CD4-positive, alpha-beta memory T cell (primary cell): ENCODE measurements at places on chromosomes 5 and 9.

- DNase-seq: no peak
Observed at GRCh38 chr5:146059460-146060220, 45.7 kb downstream of the PLAC8L1 start.

DNA sequence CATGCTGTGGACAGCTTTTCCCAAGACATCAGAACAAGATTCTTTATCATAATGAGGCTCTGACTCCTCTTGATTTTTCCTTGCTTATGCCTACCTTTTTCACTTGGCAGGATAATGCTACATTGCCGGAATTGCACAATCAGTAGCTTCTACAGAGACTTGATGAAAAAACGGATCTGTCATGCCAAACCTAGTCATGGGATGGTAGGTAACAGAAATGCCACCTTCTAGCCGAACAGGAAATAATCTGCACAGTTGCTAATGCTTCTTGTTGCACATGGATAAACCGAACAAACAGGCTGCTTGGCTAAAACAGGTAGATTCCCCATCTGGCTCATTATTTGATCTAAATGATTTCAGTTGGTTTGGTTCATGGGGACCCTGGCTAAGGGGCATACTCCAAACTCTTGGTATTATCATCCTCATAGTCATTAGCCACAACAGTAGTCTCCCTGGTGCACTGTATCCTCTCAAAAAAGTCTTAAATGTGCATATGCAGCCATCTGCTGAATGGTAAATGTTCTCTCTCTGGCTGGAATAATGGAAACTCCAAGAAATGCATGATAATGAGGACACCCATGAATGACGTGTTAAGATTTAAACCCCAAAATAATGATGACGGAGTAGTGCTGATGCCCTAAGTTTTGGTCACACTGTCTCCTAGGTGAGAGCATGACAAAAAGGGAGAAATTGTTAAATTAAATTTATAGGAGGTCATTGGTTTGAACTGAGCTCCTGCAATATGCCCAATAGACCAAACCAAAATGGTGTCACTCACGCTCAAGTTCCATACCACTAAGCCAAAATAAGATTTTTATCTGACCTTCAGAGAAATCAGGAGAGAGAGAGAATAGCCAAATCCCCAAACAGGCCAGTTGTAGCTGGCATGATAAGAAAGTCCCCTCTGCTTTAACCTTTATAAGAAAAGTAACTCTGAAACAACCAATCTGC is 47.0 kb downstream of the RAPGEF1 start:
- no peak for DNase-seq

DNA sequence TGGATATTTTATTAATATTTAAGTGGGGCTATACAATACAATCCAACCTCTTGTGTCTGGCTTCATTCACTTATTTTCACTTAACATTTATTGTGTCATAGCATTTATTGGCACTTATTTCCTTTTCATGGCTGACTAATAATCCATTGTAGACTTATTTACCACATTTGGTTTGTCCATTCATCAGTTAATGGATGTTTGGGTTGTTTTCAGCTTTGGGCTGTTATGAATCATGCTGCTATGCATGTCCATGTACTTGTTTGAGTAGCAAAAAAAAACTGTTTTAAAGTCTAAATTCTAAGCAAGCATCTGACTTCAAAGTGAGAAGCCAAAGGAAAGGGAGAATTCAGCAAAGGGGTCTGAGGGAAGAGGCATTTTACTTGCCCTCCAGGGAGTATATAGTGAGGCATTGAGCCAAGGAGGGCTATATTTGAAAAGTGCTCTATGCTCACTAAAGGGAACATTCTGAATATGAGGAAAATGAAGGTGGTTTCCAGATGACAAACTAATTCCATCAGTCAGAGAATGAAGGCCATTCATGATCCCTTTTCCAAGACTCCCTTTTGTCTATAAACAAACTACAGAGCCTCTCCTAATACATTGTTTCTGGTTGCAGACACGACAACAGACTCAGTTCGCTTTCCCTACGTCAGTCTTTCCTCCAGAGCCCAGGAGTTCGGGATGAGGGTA is 532.8 kb upstream of the KLF4 start:
- no peak for DNase-seq

DNA sequence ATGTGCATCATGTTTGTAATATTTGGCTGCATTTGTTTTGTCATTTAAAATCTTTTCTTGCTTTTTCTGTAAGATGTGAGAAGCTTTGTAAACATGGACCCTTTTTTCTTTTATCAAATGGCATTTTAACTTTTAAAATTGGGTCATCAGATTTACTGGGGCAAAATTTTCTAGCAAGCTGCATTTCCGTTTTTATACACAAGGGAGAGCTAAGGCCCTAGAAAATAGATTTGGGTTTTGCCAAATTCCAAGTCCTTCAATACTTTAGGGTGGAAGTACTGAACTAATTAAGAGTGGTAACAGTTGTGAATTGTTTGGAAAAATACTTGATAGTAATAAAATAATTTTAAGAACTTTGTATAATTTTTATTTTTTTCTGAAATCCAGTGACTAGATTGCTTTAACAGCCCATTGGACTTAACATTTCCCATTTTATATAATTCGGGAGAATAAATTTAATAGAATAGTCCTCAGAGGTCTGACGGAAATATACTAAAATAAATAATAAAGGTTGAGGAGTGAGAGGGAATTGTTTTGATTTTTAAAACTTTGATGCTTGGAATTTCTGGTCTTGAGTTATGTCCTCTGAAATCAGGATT is 117.4 kb downstream of the SMARCA2 start:
- DNase-seq: peak; percentile 11

DNA sequence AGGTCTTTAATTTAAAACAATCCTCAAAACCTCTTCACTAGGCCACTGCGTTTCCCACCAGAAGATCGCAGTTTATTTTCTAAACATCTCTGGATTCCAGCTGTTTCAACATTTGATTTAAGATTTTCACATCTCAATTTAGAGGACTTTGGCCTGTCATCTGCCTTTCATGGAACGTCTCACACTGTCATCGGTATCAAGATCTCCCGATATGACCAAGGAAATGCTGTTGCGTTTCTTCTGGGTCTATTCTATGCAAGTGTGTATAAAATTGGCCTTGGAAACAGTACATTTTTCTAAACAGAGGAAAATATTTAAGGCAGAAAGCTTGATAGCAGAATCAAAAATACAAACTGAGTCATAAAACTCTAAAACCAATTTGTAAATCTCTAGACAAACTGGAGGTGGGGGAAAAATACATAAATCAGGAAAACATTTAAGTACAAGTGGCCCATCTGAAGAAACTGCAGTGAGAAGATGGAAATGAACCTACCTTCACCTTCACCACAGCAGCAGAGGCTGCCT is 53.6 kb upstream of the SIMC1 start:
- no peak for DNase-seq

DNA sequence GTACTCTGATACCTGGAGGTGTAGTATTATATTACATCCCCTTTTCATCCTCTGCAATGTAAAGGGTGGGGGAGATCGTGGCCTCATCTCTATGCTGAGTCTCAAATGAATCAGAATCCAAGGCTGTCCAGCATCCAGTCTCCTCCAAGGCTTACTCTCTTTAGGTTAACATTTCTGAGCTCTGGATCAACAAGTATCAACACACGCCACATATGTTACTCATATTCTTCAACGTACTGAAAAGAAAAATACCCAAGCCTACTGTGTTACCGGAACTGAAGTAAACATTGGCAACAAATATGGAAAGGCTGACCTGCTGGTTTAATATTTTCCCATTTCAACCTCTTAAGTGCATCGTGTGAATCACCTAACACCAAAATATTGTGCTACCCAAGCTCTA is 241.8 kb downstream of the GAS1 start:
- DNase-seq: no peak

DNA sequence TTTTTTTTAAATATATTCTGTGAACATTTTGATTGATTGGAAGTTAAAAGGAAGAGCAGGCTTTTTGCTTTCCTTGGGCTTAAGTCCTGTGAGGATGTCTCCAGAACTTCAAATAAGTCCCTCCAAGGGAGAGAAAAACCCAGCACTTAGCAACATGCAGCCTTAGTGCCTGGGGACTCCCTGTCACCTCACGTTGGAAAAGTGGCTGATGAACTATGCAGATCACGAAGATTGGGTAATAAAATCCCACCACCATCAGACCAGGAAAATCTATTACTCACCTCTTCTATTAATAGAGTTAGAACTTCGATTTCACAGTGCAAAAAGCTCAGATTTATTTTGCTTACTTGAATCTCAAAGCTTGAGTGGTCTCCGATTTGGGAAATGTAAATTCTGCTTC is 507.0 kb downstream of the MAT2B start:
- DNase-seq: no peak
